ENCODE measurements at places on chromosomes 6 and 20. TPM values are rescaled to one million over a fixed set of nuclear protein-coding genes. Genes with fewer than 3 reads are reported as not detected.

The PAX1 gene
- total RNA-seq: 3.3 TPM

DNA sequence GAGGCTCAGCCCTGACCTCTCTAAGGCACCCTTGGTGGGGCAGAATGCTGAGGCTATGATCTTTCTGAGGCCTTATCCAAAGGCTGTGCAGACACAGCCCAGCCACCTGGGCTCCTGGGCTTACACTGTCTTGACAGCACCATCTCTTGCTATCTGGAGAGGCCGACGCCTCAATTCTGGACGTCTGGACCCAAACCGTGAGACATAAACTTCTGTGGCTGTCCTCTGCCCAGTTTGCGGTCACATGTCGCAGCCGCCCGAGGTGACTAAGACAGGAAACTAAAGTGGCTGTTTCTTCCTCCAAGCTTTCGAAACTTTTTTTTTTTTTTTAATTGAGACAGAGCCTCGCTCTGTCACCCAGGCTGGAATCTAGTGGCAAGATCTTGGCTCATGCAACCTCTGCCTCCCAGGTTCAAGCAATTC is 49.3 kb downstream of the PRR18 start:
- no peak for DNase-seq

- no peak for DNase-seq
These were observed 16.6 kb downstream of the CDC40 start for GRCh38 chr6:110196874-110197273.

DNA sequence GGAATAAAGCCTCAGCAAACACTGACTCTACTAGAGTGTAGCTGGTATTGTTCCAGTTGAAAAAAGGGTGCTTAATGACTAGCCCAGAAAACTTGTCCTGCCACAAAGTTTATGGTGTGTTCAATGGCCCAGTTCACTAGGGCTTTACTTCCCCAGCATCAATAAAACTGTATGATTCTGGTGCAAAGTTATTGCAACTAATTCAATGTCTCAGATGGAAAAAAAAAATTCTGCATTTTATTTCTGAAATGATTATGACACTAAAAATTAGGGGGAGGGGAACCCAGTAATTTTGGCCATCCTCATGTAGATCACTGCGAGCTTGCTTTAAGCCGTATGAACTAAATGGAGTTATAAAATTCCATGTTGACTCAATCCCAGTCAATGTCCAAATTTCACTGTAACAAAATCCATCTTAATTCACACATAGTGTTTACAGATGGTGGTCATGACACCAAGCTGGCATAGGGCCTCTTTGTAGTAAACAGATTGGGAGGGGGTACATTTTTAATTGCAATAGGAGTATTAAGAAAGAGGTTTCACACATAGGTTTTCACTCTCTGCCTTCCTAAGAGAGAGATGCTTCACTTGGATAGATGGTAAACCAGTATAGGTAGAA is 41.2 kb downstream of the PTPRK start:
- DNase-seq: no peak

The EEF1A2 gene
- total RNA-seq: 11.8 TPM

- no peak for DNase-seq
These were observed 52.9 kb upstream of the FABP7 start for GRCh38 chr6:122726649-122727048.

DNA sequence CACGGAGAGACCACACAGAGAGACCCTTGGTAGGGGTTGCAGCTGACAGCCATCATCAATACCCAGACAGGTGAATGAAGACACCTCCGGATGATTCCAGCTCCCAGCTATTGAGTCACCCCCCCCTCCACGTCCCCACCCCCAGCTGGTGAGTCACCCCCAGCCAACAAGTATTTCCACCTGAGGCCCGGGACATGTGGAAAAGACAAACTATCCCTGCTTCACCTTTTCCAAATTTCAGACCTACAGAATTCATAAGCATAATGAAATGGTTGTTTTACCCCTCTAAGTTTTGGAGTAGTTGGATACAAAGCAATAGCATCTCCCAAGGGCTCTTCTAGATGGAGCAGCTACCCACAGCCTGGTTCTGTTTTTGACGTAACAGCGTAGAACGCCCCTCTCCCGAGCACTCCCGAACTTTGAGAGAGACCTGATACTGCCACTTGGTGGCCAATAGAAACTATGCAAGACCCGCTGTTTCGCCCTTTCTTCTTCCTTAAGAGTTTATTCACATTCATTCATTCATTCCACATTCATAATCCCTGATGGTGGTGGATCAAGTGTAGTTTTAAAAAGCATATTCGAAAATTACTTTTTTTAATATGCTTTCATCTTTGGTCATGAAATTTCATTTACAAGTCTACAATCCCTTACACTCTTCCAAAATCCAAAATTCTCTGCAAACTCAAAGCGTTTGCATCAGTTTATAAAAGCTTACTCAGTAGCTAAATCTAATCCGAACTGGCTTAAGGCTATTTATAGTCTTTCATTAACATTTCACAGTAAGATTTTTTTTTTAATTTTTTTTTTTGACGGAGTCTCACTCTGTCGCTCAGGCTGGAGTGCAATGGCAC is 15.1 kb upstream of the PPP1R16B start:
- no peak for DNase-seq

The TAAR2 gene
- total RNA-seq: not detected

The PABPC1L gene
- total RNA-seq: 219 TPM

DNA sequence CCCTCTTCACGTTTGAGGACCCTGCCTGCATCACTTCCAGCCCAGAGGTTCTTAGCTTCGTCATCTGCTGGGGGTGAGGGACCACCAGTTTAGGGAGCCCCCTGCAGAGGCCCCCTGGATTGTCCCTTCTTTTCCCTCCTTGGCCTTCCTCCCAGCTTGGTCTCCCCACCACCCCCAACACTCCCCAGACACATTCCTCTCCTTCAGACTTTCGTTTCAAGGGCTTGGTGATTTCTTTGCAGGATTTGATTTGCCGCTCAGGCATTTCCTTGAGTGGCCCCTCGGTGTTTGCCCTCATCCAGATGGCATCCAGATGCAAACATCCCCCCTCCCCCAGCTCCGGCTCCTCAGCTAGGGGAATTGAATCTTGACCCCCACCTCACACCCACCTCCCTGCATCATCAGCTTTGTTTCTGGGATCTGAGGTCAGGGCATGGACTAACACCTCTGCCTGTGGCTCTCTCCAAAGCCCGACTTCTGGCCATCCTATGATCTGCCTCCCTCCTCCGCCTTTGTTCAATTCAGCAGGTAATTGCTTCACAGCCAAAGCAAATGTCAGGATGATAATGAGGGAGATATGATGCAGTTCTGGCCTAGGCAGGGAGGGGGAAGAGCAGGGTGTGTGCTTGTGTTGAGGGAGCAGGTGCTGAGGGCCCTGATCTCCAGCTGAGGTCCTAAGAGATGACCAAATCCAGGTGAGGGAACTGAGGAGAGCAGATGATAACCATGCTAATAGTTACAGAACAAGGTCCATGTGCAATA is 141.5 kb downstream of the VEGFA start:
- DNase-seq: no peak

DNA sequence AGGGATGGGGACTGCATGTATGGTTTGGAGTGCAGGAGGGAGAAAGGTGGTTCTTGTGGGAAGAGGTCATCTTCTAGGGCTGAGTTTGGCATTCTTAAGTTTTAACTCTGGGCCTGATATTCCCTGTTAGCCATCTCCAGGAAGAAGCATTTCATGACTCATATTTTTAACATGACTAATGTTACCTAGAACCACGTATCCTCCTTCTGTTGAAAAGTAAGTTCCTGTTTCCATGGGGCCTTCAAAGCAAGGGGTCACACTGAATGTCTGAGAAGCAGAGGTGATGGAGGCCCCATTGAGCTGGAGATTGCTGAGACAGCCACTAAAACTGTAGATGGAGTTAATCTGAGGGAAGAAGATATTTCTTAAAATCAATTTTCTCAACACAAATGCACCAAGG is 30.2 kb downstream of the FAM229B start:
- no peak for DNase-seq

The CNBD2 gene
- 4.0 TPM for total RNA-seq

The BMP5 gene
- 1.7 TPM for total RNA-seq

DNA sequence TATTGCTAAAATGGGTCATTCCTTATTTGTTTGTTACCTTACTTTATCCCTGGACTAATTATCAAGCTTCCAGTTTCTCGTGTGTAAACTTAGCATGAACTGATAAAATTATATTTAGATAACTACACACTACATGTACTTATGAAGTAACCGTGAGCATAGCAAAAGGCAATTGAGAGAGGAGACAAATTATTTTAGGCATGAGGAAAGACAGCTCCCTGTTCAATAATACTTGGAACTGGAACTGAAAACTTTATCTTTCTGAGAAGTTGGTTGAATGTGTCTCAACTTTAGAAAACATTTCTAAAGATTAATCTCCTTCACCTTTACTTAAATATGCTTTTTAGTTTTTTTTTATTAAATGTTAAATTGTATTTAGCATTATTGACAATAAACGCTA is 11.4 kb downstream of the CRISP3 start:
- no peak for DNase-seq

DNA sequence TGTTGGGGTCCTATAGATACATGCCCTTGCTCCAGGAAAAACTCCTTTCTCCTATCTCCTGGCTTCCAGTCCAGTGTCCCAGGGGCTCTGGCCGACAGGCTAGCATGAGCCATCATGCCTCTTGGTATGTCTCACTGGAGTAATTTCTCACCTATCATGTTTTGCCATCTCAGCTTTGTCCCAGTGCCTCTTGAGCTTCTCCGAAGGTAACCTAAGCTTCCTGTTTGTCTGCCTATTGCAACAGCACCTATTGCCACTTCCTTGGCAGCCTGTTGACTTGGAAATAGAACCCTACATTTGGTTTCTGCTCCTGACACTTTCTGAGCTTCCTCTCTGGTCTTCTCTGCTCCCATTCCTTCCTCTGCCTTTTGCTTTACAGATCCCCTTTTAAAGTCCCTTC is 197.7 kb downstream of the KCNQ5 start:
- DNase-seq: no peak

The ADGRF5 gene
- 0.04 TPM for total RNA-seq

DNA sequence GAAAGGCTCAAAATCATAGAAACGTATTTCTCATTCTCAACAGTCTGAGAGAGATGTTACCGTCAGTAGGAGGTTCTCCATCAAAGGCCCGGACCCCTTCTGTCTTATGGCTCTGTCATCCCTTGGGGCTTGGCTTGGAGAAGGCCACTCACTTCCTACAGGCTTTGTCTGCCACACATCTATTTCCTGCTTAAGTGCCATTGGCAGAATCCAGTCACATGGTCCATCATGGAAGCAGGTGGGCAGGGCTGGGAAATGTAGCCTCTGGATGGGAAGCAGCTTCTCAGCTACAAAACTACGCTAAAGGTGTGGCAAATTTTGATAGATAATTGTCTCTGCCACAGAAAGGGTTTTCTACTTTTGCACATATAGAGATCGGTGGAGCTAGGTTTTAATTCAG is 12.6 kb upstream of the ZFP64 start:
- no peak for DNase-seq

GRCh38 chr6:139776041-139776440 is 401.6 kb upstream of the CITED2 start:
- no peak for DNase-seq

DNA sequence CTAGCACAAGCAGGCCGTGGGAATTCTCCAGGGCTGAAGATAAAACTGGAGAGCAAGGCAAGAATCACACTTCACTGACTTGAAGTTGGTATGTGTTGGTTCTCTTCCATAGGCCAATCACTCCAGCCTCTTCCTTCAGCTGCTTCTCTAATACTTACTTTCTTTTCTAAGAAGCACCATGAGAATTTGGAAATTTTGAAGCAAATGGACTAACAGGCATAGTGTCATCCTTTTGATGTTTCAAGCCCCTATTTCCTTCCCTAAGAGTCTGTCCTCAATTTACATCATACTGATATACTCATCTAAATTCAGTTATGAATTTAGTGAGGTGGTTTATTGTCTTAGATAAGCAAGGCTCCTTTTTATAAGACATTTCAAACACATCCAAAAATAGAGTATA is 24.0 kb downstream of the SLC26A8 start:
- no peak for DNase-seq

DNA sequence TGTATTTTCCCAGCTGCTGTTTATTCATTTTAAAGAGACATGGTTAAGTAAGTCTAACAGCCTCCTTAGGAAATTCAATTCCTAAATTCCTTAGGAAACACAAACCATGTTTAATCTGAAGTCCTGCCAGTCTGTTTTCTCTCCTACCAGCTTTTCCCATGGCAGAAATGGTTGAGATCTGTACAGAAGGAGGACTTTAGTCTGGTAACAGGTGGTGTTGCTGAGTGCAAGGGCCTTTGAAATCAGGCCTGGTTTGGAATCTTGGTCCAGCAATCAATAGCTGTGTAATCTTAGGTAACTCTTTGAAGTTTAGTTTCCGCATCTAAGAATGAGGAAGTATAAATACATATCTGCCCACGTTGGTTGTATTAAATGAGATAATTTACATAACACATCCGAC is 232.5 kb downstream of the LAMA2 start:
- no peak for DNase-seq

DNA sequence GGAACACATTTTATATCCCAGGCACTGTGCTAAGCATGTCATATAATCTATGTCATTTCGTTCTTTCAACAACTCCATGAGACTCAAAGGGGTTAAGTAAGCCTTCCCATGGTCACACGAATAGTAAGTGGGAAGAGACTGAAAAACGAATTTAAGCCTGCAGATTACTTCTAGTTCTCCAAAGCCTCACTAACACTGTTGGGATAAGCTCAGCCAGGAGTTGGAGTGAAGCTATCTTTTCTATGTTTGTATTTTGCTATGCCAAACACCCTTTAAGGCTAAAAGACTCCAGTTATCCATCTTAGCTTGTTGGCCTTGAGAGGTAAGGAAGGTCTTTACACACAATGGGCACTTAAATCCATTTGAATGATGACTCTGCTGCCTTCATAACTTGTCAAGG is 148.1 kb upstream of the UST start:
- no peak for DNase-seq
